NAMALWA (cell line): ENCODE measurements at places on chromosomes 2 and 18.

GRCh38 chr2:50103442-50103841, 928.5 kb downstream of the NRXN1 start:
- no peak for DNase-seq

DNA sequence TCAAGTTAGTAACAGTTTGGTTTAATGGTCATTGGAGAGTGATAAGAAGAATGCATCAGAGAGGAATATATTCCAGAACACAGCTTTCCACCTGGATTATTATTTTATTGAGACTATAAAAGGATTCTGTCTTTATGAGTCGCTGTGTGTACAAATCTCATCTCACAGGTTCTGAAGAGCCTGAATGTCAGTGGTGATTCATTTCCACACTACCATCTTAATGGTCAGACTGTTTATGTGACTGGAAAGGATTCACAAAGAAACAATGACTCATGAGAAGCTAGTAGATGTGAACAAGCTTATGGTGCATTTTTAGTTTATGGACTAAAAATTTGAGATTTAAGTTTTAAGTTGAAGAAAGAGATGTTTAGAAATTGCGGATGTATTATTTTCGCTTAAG, 685.4 kb upstream of the NRXN1 start:
- no peak for DNase-seq

- DNase-seq, result no peak
These were observed 21.0 kb upstream of the EDAR start for GRCh38 chr2:109009920-109010610.

- no peak for DNase-seq
These were observed 45.1 kb upstream of the HDAC4 start for GRCh38 chr2:239445771-239446524.

GRCh38 chr2:127695491-127696472, 5.5 kb upstream of the SFT2D3 start:
- DNase-seq, result no peak

GRCh38 chr2:75053484-75054112, 95.2 kb downstream of the POLE4 start:
- peak; percentile 47 for DNase-seq

- DNase-seq, result no peak
These were observed 609.0 kb downstream of the IRS1 start for GRCh38 chr2:226190479-226191252.

DNA sequence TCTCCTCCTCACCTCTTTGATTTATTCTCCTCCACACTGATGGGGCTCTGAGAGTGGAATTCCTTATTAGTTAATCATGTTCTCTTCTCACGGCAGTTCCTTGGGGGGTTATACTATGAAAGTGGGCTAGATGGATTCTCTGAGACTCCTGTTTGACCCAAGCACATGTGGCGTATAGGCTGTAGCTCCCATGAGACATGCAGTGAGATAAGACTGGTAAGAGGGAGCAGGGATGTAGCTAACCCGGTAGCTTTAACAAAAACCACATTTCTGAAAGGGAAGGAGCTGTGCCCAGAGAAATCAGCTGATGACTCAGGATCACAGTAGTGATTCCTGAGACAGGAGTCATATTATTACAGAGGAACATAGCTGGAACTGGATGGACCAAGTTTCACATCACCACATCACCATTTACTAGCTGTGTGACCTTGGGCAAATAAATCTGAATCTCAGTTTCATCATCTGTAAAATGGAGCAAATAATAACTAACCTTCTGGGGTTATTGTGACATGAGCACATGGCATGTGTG, 82.9 kb downstream of the CRIM1 start:
- DNase-seq, result no peak

DNA sequence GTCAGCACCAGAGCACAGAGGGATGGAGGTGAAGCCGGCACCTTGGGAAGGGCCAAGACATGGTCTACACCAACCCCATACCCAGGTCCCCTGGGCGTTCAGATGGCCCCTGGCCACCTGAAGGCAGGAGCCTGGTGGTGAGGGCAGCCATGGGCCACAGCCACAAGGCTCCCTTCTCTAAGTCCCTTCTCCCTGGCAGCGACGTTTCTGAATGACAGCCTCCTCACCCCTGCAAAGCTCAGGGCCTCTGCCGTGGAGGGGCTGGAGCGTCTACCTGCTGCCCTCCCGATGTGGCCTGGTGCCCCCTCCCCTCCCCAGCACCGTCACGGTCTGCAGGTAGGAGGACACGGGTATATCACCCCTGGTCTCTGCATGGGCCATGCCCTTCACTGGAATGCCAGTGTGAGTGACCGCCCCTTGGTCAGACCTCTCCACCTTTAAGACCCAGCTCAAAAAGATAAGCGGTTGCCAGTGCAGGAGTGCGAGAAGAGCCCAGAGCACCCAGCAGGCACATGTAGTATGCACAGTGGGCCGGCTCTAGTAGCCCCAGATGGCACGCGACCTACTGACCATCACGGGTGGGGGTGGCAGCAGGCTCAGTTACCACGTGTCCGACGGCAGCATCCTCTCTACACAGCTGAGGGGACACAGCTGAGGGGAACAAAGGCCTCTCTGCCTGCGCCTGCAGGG, 46.6 kb downstream of the HS6ST1 start:
- no peak for DNase-seq

GRCh38 chr2:138474100-138474825, 27.3 kb upstream of the SPOPL start:
- no peak for DNase-seq

DNA sequence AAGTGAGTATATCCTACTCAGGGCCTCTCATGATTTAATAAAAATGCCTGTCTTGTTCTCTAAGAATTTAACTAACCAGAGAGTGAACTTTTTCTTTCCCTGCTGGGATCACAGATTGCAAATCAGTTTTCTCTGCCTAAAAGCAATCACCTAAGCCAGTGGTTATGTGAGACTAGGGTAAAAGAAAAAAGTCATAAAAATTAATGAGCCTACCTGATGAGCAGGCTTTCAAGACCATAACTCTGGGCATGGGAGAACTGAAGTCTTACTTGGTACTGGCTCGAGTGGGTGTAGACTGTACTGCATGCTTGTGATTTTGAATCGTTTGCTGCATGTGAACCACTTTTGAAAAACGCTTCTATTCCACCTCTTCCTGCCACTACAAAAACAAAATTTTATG, 1677.0 kb upstream of the LRRTM1 start:
- DNase-seq, result no peak

GRCh38 chr2:169027234-169027633, 3.9 kb downstream of the ABCB11 start:
- DNase-seq, result no peak

GRCh38 chr18:79955302-79956075, 4.0 kb upstream of the SLC66A2 start:
- no peak for DNase-seq

- DNase-seq, result no peak
These were observed 1082.0 kb upstream of the ACVR2A start for GRCh38 chr2:146762786-146763185.

DNA sequence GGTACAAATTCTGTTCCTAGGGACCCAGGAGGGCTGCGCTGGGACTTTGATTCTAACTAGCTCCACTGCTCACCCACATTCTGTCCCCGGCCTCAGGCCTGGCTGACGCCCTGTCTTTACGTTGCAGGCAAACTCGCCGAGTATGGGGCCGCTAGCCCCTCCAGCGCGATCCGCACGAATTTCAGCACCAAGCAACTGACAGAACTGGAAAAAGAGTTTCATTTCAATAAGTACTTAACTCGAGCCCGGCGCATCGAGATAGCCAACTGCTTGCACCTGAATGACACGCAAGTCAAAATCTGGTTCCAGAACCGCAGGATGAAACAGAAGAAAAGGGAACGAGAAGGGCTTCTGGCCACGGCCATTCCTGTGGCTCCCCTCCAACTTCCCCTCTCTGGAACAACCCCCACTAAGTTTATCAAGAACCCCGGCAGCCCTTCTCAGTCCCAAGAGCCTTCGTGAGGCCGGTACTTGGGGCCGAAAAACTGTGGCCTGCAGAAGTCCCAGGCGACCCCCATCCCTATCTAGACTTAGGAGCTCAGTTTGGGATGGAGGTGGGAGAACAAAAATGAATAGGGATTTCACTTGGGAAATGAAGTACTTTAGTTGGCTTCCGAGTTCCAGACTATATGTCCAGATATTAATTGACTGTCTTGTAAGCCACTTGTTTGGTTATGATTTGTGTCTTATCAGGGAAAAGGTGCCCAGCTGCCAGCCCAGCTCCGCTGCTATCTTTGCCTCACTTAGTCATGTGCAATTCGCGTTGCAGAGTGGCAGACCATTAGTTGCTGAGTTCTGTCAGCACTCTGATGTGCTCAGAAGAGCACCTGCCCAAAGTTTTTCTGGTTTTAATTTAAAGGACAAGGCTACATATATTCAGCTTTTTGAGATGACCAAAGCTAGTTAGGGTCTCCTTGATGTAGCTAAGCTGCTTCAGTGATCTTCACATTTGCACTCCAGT, 1.5 kb downstream of the HOXD1 start:
- DNase-seq, result no peak

DNA sequence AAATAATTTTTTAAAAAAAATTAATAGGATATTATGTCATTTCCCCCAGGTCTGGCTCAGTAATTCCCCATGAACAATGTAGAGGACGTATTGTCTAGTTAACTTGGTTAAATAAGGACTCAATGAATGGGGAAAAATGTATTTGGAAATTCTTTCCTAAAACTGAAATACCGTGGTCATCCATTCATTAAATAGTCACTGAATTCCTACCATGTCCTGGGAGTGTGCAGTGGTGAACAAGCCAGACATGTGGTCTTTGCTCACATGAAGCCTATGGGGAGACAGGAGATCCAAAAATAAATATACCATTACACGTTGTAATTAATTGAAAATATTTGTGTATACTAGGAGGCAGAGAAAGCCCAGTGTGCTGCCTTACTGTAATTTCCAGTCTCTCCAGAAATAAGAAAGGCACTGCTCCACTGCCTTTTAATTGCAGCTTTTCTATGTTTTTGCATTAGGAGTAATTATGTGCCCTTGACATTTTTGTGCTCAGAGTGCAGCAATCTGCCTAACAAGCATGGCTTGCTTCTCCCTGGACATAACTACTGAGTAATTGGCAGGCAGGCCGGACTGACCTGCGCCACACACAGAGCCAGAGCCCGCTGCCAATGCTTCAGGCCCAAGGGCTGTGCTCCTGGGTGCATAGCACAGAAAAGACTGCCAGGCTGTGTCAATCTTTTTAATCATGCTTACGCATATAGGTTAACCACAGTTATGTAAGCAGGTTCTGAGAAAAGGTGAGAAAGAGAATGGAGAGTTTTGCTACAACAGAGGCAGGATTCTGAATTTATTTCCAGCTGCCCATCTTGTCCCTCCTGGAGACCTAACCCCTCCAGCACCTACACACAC, 22.2 kb upstream of the TTC39C start:
- DNase-seq, result no peak

GRCh38 chr18:11324956-11325882, 175.8 kb upstream of the PIEZO2 start:
- no peak for DNase-seq

DNA sequence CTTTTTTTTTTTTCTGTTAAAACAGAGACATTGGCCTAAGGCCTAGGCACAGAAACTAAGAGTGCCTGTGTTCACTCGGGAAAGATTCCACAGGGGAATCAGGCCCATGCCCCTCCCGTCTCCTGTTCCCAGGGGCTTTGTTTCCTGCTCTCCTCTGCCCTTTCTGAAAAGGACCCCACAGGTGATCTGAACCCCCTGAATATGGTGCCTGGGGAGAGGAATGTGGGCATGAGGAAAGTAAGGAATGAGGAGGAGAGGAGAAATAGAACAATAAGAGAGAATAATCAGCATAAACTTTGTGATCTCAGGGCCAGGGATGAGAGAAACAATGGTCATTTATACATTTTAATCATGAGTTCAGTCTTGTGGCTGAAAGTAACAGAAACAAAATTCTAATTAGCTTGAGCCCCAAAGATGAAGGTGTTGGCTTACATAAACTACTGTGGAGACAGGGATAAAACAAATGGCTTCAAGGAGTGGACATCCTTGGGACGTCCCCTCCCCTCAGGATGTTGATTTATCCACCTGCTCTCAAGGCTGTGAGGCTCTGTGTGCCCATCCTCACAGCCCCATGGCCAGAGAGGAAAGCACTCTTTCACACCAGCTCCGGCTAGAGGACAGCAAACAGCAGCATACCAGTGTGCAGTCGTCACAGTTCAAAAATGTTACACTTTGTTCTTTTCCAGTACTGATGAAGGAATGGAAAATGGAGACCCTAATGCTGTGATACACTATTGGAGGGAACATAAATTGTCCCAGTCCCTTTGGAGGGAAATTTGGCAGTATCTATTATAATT, 46.4 kb upstream of the MRPL33 start:
- DNase-seq, result no peak

- DNase-seq, result no peak
These were observed 22.3 kb upstream of the ERICH2 start for GRCh38 chr2:170747921-170748320.

GRCh38 chr2:220191031-220191430, 563.6 kb downstream of the SLC4A3 start:
- DNase-seq, result no peak

DNA sequence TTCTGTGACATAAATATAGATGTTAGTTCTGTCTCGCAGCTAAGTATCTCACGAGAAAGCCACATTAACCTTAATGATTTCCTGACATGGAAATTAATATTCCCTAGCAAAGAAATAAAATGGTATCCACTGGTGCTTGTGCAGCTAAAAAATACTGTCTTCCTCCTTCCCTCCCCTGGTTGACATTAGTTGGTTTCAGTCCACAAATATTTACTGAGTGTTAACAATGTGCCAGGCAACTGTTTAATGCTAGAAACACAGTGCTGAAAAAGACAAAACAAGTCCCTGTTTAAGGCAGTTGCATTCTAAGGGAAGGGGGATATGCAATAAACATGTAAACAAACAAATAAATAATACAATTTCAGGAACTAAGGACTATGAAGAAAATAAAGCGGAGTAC, 44.2 kb upstream of the VPS54 start:
- no peak for DNase-seq

DNA sequence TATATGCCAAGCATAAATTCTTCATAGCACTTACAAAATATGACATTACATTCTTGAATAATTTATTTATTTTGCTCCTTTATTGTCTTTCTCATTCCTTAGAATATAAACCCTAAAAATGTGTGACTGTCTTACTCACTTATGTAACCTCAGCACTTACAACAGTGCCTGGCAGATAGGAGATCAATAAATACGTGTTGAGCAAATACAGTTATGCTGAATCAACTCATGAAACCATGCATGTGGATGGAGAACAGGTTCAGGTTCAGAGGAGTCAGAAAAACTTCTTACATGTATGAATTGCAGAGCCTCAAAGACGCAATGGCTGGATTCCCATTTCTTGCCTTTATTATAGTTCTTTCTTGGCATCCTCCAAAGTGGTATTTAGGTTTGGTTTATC, 659.4 kb upstream of the CHAC2 start:
- no peak for DNase-seq

GRCh38 chr2:28707592-28707991, 44.0 kb upstream of the PPP1CB start:
- DNase-seq, result no peak
